ENCODE measurements at places on chromosomes 7 and 10.
A peak's percentile ranks its signal among the peaks of the same experiment; 100 is the strongest.

- no peak for DNase-seq
These were observed 460.1 kb downstream of the MAGI2 start for GRCh38 chr7:78993341-78993740.

DNA sequence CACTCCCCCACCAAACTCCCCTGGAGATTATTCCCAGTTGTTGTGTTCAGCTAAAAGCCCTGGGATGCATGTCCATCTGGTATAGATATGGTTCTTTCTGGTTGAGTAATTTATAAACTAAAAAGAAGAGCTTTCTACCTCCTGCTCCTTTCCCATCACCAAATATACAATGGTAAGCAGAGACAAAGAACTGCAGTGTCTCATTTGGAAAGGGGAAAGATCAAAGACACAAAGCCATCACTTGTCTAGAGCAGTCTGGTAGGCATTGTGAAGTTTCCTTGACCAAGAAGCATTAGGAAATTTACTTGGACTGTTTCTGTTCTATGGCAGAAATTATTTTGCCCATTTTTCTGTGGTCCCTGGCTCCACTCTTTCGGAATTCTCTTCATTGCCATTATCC lies 24.9 kb upstream of the PANK1 start:
- DNase-seq, result no peak

- DNase-seq, result no peak
These were observed 14.7 kb upstream of the HABP2 start for GRCh38 chr10:113538151-113538550.

GRCh38 chr10:95312986-95313495 lies 22.2 kb upstream of the PDLIM1 start:
- no peak for DNase-seq

GRCh38 chr10:21445163-21445562 lies 80.3 kb downstream of the SKIDA1 start:
- DNase-seq, result no peak

DNA sequence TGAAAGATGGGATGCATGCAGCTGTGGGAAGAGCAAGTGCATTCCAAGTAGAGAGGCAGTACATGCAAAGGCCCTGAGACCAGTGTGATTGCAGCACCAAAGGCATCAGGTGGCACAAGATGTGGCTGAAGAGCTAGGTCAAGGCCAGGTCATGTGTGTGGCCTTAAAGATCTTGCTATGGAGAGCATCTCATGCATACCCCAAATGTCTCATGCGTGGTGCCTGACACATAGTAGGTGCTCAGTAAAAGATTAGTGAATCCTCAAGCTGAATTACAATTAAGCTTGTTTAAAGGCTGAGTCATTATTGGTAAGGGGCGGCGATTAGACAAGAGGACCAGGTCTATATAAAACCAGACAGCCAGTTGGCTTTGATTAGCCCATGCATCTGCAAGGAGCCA lies 336.6 kb downstream of the FGFR2 start:
- DNase-seq, result no peak

DNA sequence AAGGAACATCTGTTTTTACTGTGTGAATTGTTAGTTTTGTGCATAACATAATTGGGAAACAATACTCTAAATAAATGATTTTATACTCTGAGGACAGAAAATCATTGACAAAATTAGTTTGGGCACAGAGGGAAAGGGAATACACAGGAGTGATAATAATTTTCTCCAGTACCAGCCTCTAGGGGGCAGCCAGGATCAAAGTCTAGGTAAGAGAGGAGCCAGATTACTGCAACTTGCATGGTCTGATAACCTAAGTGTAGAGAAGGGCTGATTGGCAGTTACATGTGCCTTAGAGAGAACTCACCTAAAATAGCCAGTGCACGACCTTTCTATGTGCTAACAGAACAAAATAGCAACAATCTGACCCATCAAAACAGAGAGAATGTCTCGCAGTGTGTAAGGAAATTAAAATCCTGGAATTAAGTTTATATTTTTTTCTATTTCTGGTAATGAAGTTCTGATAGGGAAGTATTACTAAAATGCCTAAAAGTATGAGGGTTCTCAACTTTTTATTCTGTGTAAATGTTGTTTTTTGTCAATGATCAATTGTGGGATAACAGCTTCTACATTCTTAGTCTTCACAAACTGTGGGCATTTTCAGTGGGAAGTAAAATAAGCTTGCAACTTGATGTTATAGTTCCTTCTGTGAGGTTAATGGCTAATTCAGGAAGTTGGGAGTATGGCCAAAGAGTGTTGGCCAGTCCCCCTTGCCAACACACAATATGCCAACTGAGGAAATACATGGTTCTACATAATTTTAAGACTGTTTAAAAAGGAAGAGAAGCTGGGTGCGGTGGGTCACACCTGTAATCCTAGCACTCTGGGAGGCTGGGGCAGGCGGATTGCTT lies 66.4 kb downstream of the EXOC6 start:
- peak; percentile 10 for DNase-seq

GRCh38 chr7:31022726-31023125 lies 29.4 kb upstream of the ADCYAP1R1 start:
- DNase-seq, result no peak

GRCh38 chr10:34813626-34814222 lies 1.4 kb downstream of the PARD3 start:
- DNase-seq, result no peak

DNA sequence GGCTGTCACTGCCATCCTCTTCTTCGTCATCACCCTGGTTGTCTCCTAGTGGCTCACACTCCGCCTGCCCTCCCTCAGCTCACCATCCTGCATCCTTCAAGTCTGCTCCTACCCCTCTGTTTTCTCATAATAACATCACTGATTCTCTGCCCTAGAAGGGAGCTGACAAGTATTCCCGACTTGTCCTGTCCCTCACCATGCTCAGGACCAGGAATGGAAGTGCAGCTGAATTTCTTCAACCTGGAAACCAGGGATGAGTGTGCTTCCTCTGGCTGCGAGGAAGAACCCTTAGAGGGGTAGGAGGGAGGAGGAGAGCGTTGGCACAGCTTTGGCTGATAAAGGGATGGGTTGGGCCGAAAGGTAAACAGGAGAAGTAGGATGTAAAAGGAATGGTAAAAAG lies 174.8 kb upstream of the GPR26 start:
- no peak for DNase-seq

DNA sequence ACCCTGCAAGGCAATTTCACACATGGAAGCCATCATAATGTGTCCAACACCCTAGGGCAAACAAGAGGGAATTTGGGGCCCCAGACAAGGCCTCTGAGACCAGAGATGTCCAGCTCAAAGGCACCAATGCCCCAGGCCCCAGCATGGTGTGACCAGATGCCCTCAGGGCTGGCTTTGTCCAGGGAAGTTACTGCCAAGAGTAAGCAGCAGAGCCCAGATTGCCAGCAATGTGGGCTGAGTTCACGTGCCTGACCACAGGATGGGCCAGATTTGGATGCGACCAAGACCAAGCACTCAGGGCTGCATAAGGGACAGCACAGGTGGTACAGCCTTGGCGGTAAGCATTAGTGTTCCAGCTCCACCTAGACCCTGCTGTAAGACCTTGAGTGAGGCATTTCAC lies 12.7 kb downstream of the MYOF start:
- DNase-seq, result no peak

GRCh38 chr7:18721429-18721828 lies 225.9 kb downstream of the HDAC9 start:
- DNase-seq, result no peak

DNA sequence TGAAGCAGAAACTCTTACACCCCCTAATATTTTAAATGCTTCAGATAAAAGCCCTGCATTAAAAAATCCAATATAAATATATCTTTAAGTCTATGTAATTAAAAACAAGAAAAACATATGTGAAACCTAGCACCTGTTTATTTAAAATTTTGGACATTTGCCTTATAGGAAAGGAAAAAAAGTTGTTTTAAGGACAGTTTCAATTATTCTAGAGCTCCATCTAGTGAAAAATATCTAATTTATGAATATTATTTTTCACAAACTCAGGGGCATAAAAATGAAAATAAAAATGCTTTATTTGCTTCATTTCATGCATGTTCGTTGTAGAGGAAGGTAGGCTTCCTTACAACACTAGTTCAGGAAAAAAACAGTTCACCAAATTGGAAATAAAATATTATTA lies 26.1 kb downstream of the ENKUR start:
- no peak for DNase-seq

DNA sequence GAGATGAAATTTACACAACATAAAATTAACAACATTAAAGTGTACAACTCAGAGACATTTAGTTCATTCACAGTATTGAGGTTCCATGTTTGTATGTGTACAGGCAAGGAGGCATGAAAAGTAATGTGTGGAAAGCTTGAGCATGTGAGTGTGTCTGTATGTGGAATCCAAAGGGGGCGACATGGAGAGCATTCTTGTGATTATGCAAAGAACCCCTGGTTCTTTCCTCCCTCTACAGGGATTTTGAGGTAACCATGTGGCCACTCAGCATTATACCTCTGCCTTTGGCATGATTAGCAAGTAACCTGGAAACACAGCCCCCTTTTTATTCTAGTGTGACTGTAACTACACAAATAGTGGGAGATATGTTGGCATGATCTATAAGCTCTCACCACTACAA lies 21.0 kb downstream of the OR2F1 start:
- no peak for DNase-seq

DNA sequence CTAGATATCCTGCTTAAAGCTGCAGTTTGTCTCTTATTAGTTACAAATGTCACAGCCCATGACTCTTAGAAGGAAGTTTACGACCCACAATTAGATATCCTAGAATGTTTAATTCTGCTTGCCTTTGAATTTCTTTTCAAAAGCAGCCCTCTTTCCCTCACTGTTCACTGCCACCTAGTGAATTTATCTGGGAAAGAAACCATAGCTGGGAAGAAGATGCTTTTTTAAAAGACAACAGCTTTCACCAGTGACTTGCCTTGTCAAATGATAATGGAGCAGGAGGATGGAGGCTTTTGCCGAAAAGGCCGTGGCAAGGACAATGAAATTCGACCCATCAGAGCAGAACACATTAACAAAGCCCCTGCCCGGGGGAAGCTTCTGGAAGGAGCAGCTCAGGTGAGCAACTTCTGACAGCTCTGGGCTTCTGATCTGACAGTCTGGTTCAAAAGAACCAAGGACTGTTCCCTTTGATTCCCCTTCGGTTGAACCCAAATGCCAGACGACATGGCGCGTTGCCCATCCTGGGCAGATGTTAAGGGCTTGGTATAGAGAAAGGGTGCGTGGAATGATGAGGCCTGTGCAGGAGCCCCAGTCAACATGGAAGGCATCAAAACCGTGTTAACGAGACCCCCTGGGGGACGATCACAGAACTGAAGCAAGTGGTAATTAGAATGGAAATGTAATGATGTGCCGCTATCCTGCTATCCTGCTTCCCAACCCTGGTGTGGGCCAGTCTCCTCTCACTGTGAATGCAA lies 236.8 kb downstream of the FRMD4A start:
- DNase-seq, result no peak

DNA sequence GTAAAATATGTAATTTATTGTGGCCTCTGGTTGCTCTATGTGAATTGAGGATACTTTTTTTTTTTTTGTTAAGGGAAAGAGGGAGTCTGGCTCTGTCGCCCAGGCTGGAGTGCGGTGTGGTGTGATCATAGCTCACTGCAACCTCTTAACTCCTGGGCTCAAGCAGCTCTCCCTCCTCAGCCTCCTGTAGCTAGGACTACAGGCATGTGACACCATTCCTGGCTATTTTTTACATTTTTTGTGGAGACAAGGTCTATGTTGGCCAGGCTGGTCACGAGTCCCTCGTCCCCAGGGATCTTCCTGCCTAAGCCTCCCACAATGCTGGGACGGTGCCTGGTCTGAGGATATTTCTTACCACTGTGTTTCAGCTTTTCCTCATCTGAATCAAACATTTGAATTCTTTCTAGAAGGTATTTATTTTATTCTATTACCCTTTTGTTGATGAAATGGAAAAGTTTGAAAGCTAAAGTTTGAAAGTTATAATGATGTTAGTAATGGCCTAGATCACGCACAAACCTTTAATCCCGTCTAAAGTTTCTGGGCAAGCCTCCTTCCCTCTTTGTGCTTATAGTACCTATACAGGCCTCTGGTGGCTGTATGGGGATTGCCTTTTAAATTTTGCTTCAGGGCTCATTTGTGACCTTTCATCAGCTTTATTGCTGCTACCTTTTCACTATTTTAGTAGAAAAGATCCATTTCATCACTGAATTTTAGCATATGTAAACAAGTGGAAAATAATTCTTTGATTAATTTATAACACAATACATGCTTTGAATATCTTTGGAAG lies 2.0 kb downstream of the IFRD1 start:
- peak; percentile 3 for DNase-seq

- no peak for DNase-seq
These were observed 217.6 kb downstream of the MLLT10 start for GRCh38 chr10:21751341-21752310.

DNA sequence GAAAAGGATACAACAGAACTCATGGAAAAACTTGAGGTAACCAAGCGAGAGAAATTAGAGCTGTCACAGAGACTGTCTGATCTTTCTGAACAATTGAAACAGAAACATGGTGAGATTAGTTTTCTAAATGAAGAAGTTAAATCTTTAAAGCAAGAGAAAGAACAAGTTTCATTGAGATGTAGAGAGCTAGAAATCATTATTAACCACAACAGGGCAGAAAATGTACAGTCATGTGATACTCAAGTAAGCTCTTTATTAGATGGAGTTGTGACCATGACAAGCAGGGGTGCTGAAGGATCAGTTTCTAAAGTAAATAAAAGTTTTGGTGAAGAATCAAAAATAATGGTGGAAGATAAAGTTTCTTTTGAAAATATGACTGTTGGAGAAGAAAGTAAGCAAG lies 62.1 kb downstream of the AKAP9 start:
- no peak for DNase-seq

DNA sequence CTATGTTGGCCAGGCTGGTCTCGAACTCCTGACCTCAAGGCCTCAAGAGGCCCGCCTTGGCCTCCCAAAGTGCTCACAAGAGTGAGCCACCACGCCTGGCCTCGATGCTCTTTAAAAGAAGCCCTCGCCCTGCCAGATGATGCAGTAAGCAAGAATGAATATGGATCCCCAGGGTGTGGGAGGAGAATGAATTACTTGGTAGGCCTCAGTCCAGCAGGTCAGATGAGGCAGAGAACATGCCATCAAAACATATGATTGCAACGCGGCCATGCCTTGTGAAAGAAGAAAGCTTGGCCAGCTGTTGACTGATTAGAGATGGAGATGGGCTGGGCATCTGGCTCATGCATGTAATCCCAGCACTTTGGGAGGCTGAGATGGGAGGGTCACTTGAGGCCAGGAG lies 68.7 kb downstream of the CAMK1D start:
- no peak for DNase-seq

DNA sequence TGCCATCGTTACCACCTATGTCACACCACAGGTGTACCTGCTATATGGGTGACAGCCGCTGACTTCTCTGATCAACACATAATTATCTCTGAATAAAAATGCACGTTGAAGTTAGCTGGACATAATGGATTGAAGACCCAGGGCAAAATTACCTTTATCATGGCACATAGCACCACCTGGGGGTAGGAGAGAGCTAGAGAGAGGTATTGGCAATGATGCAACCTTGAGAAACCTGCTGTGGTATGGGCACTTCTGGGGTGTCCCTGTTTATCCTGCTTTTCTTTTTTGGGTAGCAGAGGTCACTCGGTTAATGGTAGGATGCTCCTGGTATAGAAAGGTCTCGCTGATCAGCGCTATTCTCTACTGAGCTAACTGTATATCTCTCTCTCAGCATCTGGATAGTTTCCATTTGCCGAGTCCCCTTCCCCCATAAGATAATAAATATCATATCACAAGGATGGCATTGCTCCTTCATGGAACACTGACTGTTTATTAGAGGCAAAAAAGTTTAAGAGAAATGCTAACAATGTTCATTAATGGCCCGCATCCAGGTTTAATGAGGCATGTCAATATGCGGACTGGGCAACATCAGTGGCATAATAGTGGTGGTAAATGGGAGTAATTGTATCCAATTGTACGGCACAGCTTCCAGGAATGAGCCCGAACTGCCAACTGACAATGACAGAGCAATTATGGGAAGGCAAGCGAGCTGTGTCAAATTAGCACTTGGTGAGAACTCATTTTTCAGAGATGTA lies 323.1 kb downstream of the TFEC start:
- peak; percentile 50 for DNase-seq

All from NCI-H2029 treated with DMSO at 0.1 percent for 48 hours (cell line).